ENCODE measurements at places on chromosomes 2 and 18. TPM values are rescaled to one million over a fixed set of nuclear protein-coding genes. Genes with fewer than 3 reads are reported as not detected.

GRCh38 chr2:201256082-201256481 lies 4.3 kb upstream of the CASP8 start:
- H3K27me3 ChIP-seq = no peaks in the 10 kb centered on the region
- H3K4me3 ChIP-seq = no peak overlapping the region
- H3K4me1 ChIP-seq = peaks cover 28% of the 10 kb centered on the region
- no peak overlapping the region for H3K27ac ChIP-seq

DNA sequence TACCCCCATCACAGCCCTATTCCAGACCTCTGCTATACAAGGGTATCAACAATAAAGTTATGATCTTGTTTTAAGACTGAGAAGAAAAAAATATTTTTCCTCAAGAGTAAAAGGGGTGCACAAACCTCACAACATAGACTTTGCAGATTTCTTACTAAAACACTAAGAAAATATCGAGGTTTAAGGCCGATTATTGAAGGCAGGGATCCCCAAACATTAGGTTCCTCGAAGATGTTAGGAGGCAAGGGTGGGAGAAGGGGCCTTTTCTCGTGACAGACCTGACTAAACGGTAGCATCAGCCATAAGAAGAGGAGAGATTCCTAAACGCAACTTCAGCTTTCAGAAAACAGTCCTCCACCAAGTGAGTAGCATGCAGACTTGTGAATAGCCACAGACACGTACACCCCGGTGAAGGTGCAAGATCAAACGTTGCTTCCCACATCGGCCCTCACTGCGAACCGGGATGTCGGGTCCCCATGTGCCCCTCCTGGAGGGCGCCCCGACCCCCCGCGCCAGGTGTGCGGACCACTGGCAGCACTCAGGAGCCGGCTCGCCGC lies 678 bp downstream of the PIAS2 start:
- H3K36me3 ChIP-seq = no peaks in the 10 kb centered on the region
- H3K27ac ChIP-seq = peak overlapping the region; percentile 92
- H3K4me3 ChIP-seq = peak overlapping the region; percentile 81
- no peak for DNase-seq
- H3K27me3 ChIP-seq = no peaks in the 10 kb centered on the region
- H3K4me1 ChIP-seq = peaks cover 40% of the 10 kb centered on the region

DNA sequence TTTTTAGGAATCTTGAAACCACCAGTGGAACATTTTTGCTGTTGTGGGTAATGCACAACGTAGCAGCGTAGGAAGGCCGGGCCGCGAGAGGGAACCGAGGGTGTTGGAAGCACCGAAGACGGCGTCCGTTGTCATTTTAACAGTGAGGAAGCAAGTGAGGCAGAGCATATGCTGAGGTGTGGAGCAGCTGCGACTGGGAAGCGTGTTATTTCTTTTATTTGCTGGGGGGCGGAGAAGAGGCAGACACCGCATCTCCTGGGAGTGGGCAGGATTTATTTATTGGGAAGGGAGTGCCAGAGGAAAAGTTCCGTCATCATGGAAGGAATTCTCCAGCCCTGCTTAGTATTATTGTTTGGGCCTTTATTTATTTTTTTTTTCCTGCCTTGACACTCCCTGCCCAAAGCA lies 232.8 kb downstream of the KLHL29 start:
- H3K4me3 ChIP-seq = peak overlapping the region; percentile 45
- peak overlapping the region; percentile 86 for H3K27ac ChIP-seq
- H3K27me3 ChIP-seq = no peaks in the 10 kb centered on the region
- peak; percentile 33 for DNase-seq

DNA sequence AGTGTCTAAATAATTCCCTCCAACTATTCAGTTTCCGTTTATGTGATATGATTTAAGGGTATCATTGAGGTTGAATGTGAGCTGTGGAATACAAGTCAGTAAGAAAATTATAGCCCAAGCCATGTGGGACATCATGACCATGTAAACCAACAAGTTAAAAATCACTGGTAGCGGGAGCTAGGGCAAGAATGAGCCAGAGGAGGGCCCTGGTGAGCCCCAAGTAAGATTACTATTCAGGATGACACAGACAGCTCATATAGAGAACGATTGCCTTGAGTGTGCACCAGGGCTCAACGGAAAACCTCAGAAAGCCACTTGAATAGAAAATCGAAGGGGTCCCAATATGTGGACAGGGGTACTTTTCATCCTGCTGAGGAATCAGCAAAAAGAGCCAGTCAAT lies 87.8 kb upstream of the RBMS1 start:
- H3K27me3 ChIP-seq = no peaks in the 10 kb centered on the region
- no peak overlapping the region for H3K4me3 ChIP-seq
- no peaks in the 10 kb centered on the region for H3K36me3 ChIP-seq

GRCh38 chr2:238882082-238882755 lies 34.3 kb downstream of the TWIST2 start:
- DNase-seq = no peak
- no peaks in the 10 kb centered on the region for H3K4me1 ChIP-seq
- H3K36me3 ChIP-seq = no peaks in the 10 kb centered on the region
- H3K27me3 ChIP-seq = peaks cover 67% of the 10 kb centered on the region
- no peak overlapping the region for H3K27ac ChIP-seq

- no peak overlapping the region for H3K27ac ChIP-seq
- H3K36me3 ChIP-seq = no peaks in the 10 kb centered on the region
- DNase-seq = no peak
- no peak overlapping the region for H3K4me3 ChIP-seq
- H3K4me1 ChIP-seq = no peaks in the 10 kb centered on the region
These were observed 282.7 kb downstream of the DCDC2C start for GRCh38 chr2:3986063-3986462.

DNA sequence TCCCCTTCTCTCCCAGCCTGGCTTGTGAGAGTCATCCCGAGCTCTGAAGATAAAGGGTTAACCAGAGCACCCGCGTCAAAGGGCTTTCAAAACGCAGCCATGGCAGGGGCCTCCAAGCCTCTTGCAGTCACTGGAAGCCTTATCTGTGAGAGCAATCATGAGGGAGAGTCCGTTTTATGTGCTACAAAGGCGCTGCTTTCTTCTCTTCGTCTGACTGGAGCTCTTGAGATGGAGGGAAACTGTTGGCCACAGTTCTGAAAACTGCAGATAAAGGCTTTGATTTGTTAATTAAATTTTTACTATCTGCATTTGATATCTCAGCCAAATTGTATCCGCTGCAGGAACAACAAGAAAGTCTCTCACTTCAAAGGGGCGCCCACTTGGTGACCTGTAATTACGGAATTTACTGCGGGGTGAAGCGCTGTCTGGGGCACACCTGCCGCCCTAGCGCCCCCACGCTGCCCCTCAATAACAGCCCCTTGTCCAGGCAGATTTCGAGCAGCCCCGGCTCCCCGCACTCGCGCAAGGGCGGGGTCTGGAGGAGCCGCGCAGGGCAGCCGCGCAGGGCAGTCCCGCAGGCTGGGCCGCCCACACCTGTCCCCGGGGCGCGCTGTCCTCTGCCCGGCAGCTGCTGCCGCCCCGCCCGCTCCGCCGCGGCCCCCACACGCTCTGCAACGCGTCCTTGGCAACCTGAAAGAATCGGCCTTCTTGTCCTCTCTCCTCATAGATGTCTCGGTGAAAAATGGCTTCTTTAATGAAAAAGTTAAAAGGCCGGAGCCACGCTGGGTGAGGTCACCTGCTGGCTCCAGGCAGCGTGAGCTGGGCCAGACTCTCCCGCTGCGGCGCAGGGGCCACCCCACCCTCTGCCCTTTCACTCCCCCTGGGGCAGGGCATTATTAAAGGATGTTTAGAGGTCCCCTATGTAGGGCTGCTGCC lies 217.9 kb downstream of the VAPA start:
- DNase-seq = no peak
- no peaks in the 10 kb centered on the region for H3K27me3 ChIP-seq
- no peaks in the 10 kb centered on the region for H3K36me3 ChIP-seq
- peaks cover 26% of the 10 kb centered on the region for H3K4me1 ChIP-seq
- H3K27ac ChIP-seq = peak overlapping the region; percentile 39

DNA sequence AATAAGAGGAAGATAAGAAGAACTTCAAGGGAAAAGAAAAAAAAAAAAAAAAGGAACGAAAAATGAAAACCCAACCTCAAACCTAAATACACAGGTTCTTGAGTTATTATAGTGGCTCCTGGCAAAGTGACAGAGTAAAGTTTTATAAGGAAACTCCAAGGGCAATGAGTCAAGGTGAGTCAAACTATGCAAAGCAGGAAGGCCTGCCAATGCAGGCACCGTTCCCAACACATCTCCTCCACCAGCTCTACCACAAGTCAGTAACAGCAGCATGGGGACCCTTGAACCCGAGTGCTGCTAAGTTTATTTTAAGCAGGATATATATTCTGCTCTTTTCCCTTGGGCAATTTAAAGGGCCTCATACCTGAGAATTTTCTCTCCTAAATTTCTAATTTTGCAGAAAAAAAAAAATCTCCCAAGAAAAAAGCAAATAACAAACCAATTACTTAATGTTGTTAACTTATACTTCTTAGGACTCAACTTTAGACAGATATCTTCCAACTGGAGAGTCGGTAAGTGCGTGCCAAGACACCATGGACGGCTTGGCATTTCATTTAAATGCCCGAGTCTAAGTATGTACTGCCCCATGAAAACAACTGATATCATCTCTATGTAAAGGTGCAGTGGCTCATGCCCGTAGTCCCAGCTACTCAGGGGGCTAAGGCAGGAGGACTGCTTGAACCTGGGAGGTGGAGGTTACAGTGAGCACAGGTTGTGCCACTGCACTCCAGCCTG lies 75.7 kb upstream of the TFCP2L1 start:
- H3K27me3 ChIP-seq = no peaks in the 10 kb centered on the region
- peak; percentile 46 for DNase-seq
- peaks cover 67% of the 10 kb centered on the region for H3K4me1 ChIP-seq
- H3K36me3 ChIP-seq = peaks cover 51% of the 10 kb centered on the region

GRCh38 chr2:195612611-195613495 lies 44.2 kb upstream of the SLC39A10 start:
- H3K4me3 ChIP-seq = no peak overlapping the region
- H3K4me1 ChIP-seq = peaks cover 20% of the 10 kb centered on the region
- H3K27ac ChIP-seq = no peak overlapping the region
- H3K27me3 ChIP-seq = no peaks in the 10 kb centered on the region
- no peak for DNase-seq

- no peak for DNase-seq
- H3K27ac ChIP-seq = no peak overlapping the region
- no peak overlapping the region for H3K4me3 ChIP-seq
- H3K4me1 ChIP-seq = peaks cover 24% of the 10 kb centered on the region
These were observed 555.5 kb upstream of the TNP1 start for GRCh38 chr2:217415316-217415715.

GRCh38 chr2:13240789-13241487 lies 524.2 kb downstream of the TRIB2 start:
- H3K4me1 ChIP-seq = no peaks in the 10 kb centered on the region
- H3K27ac ChIP-seq = no peak overlapping the region
- no peaks in the 10 kb centered on the region for H3K36me3 ChIP-seq
- no peaks in the 10 kb centered on the region for H3K27me3 ChIP-seq
- H3K4me3 ChIP-seq = no peak overlapping the region

DNA sequence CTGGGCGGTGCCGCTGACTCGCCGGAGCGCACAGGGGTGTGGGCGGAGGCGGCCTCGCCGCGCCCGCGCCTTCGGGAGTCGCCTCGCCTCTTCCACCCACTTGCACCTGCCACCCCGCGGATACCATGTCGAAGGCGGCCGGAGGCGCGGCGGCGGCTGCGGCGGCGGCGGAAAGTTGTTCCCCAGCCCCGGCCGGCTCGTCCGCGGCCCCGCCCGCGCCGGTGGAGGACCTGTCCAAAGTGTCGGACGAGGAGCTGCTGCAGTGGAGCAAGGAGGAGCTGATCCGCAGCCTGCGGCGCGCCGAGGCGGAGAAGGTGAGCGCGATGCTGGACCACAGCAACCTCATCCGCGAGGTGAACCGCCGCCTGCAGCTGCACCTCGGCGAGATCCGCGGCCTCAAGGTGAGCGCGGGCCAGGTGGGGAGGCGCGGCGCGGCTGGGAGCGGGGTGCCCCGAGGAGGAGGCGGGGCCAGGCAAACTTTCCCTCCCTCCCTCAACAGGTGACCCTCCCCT lies 766 bp downstream of the CCDC85A start:
- no peaks in the 10 kb centered on the region for H3K36me3 ChIP-seq
- peak overlapping the region; percentile 90 for H3K27ac ChIP-seq
- H3K27me3 ChIP-seq = peaks cover 60% of the 10 kb centered on the region
- peaks cover 56% of the 10 kb centered on the region for H3K4me1 ChIP-seq
- no peak for DNase-seq

DNA sequence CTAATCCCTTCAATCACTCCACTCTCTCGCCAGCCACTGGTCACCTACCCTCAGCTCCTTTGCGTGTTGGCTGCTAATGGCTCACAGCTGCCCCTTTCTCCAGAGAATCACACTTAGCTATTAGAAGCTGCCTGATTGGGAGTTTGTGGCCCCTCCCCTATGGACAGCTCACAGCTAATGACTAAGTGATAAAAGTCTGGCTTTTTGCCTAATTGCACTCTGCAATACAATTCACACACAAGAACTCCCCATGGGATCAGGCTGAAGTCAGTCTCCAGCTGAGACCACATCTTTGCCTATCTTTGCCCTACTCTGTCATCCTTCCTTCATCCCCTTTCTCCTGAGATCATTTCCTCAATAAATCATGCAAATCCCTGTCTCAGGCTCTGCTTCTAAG lies 701.9 kb upstream of the RAB6C start:
- H3K36me3 ChIP-seq = no peaks in the 10 kb centered on the region
- no peaks in the 10 kb centered on the region for H3K4me1 ChIP-seq
- H3K4me3 ChIP-seq = no peak overlapping the region
- no peak for DNase-seq
- H3K27me3 ChIP-seq = peaks cover 1% of the 10 kb centered on the region
- H3K27ac ChIP-seq = no peak overlapping the region

DNA sequence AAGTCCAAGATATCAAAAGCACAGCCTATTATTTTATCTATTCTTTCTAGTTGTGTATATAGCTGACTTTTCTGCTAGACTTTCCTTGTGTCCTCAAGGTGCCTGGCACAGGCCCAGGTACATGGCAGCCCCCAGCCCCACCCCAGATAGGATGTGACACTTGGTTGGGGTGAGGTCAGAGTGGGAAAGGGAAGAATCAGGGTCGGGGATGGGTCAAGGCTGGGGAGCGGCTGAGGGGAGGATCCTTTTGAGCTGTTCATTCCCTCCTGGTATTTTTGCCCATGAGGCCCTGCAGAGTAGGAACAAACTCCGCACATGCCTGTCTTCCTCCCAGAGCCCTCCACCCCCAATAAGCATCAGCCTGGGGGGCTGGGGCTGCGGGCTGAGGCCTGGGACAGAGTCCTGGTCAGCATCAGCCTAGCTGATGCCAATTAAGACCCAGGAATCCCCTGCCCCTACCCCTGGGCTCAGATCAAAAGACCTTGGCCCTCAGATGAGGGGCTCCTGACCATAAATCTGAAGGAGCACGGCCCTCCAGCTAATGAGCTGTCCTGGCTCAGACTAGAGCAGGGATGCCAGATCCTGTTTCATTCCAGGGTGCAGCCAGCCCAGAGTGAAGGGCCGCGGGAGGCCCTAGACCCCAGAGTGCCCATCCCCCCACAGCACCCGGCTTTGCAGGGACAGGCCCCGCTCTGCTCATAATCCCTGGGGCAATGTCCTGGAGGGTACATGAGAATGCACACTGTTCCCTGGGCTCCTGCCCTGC lies 85.3 kb downstream of the SDC1 start:
- H3K27ac ChIP-seq = no peak overlapping the region
- no peak for DNase-seq
- no peaks in the 10 kb centered on the region for H3K36me3 ChIP-seq
- H3K4me3 ChIP-seq = no peak overlapping the region
- peaks cover 6% of the 10 kb centered on the region for H3K27me3 ChIP-seq

GRCh38 chr2:20299113-20299512 lies 51.5 kb downstream of the PUM2 start:
- H3K27me3 ChIP-seq = no peaks in the 10 kb centered on the region
- no peak overlapping the region for H3K27ac ChIP-seq
- DNase-seq = no peak
- H3K4me1 ChIP-seq = no peaks in the 10 kb centered on the region

Gene KCNS3
- total RNA-seq = 4.0 TPM

Gene MAT2A
- 145 TPM for total RNA-seq

Gene EGR4
- total RNA-seq = not detected

Gene RGPD4
- total RNA-seq = not detected

Gene ALK
- total RNA-seq = 0.14 TPM

Measured in left ventricle myocardium inferior (tissue), 1 donor.